CD8-positive, alpha-beta memory T cell (primary cell): ENCODE measurements at places on chromosomes 3 and 15. TPM values are rescaled to one million over a fixed set of nuclear protein-coding genes. Genes with fewer than 3 reads are reported as not detected.

FOXL2NB gene
- total RNA-seq, result not detected

SERPINI2 gene
- not detected for total RNA-seq

NR1I2 gene
- total RNA-seq, result 0.35 TPM

GOLGA6L7 gene
- not detected for total RNA-seq

GP5 gene
- total RNA-seq, result 0.42 TPM

ALG1L2 gene
- not detected for total RNA-seq

KLHL6 gene
- total RNA-seq, result 31.3 TPM

FEM1B gene
- 39.6 TPM for total RNA-seq

IL5RA gene
- 0.73 TPM for total RNA-seq

SAMD7 gene
- not detected for total RNA-seq

AADACL2 gene
- not detected for total RNA-seq

CELF6 gene
- total RNA-seq, result 0.53 TPM

GABRA5 gene
- total RNA-seq, result not detected

PLSCR5 gene
- not detected for total RNA-seq

C2CD4A gene
- total RNA-seq, result 0.13 TPM

NKIRAS1 gene
- total RNA-seq, result 7.2 TPM

GOLGA8T gene
- not detected for total RNA-seq

CCR8 gene
- total RNA-seq, result 5.3 TPM

ALDH1A3 gene
- not detected for total RNA-seq

ESYT3 gene
- total RNA-seq, result 0.07 TPM

CLDN18 gene
- total RNA-seq, result not detected
